ENCODE measurements at places on chromosomes 13 and 19. TPM values are rescaled to one million over a fixed set of nuclear protein-coding genes. Genes with fewer than 3 reads are reported as not detected.

Gene MATK
- not detected for total RNA-seq

DNA sequence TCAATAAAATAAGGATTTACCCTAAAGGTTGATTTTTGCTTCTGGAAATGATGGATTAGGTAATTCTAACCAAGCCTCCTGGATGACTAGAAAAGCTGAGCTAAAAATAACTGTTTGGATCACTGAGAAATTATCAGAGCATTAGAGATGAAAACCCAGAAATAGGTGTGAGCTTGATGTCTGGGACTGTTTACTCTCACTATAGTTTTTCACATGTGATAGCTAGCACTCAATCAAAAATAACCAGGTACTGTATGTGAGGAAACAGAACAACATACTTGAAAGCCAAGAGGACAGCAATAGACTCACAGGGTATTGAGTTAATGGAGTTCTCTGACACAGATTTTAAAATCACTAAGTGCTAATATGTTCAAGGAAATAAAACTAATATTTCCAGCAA, 9.5 kb downstream of the ZAR1L start:
- no peak for DNase-seq

Gene CPT1C
- total RNA-seq: not detected

- DNase-seq: no peak
These were observed 18.6 kb downstream of the POP4 start for GRCh38 chr19:29624489-29625185.

DNA sequence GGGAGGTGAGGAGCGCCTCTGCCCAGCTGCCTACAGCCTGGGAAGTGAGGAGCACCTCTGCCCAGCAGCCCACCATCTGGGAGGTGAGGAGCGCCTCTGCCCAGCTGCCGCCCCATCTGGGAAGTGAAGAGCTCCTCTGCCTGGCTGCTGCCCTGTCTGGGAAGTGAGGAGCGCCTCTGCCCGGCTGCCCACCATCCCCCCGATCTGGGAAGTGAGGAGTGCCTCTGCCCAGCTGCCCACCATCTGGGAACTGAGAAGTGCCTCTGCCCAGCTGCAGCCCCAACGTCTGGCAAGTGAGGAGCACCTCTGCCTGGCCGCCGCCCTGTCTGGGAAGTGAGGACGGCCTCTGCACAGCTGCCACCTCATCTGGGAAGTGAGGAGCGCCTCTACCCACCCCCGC, 64.3 kb downstream of the ZNF708 start:
- no peak for DNase-seq

- DNase-seq: no peak
These were observed 1092.8 kb downstream of the PCDH9 start for GRCh38 chr13:66137384-66137783.

DNA sequence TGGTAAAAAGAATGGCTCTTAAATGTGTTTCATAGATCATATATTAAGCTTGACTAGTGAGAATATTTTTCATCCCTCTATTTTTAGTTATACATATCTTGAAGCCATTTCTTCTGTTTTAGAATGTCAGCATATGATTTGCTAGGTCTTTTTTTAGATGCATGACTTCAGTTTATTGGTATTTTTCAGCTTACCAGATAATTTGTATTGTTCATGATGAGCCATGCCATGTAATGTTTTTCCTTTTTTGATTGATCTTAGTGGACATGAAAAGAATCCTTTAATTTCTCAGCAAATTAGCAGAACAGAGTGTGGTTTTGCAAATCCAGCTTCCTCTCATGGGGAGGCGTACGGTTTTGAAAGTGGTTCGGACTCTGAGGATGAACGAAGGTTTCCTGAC, 168.5 kb downstream of the LMO7 start:
- no peak for DNase-seq

Gene PDCD2L
- 49.8 TPM for total RNA-seq

Gene GPC5
- not detected for total RNA-seq

Gene LILRB2
- total RNA-seq: 1.3 TPM

GRCh38 chr13:93496985-93497673, 270.5 kb downstream of the GPC6 start:
- no peak for DNase-seq

- no peak for DNase-seq
These were observed 204.2 kb downstream of the FGF9 start for GRCh38 chr13:21875116-21875515.

Gene TLE2
- total RNA-seq: 26.1 TPM

DNA sequence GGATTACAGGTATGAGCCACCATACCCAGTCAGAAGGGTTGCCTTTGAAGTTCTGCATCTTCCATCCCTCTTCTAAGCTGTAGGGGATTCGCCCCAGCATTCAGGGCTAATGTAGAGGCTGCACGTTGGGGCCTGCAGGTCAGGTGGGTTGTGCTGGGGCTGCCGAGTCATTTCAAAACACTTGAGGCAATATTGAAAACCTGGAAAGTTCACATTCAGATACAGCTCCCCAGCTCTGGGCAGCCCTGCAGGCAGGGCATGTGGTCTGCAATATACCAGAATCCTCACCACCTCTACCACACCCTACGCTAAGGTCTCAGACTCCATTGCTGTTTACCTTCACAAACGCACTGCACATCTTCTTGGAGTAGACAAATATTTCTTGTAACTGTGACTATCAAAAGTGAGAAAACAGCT, 24.6 kb downstream of the CCNE1 start:
- DNase-seq: no peak

Gene PVR
- 39.6 TPM for total RNA-seq

DNA sequence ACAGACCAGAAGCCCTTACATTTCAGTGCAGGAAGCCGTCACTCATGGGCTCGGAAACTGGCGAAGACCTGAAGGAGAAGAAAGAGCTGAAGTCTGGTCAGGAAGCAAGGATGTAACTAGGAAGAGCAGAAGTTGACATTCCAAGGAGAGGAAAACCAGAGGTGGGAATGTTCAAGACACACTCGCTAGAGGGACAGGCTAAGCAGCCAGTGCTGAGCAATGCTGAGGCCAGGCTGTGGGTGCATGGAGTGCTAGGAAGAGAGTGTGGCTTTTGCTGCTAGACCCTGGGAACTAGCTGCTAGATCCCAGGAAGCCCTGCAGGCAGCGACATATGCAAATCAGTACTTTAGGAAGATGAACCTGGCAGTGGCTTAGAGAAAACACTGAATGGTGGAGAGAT, 12.1 kb upstream of the URAD start:
- no peak for DNase-seq

DNA sequence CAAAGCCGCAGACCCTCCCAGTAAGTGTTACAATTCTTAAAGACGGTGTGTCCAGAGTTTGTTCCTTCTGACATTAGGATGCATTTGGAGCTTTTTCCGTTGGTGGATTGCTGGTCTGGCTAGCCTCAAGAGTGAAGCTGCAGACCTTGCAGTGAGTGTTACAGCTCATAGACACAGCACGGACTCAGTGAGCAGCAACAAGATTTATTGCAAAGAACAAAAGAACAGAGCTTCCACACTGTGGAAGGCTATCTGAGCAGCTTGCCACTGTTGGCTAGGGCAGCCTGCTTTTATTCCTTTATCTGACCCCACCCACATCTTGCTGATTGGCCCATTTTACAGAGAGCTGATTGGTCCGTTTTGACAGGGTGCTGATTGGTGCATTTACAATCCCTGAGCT, 242.8 kb upstream of the SGCG start:
- DNase-seq: no peak

DNA sequence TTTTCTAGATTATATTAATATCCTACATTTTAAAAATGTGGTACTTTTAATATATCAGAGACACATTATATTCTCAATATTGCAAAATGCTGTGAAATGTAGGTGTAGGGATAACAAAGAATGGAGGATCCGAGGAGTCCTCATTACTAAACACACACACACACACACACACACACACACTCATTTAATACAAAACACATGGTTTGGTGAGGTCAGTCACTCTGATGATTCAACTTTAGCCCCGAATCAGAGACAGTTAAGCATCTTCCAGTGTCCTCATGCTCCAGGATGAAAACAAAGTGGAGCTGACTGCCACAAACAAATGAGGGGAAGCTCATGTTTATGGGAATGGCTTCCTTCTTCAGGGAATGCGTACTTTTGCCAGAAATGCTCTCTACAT, 147.5 kb downstream of the CYSLTR2 start:
- no peak for DNase-seq

Gene CALR3
- not detected for total RNA-seq

DNA sequence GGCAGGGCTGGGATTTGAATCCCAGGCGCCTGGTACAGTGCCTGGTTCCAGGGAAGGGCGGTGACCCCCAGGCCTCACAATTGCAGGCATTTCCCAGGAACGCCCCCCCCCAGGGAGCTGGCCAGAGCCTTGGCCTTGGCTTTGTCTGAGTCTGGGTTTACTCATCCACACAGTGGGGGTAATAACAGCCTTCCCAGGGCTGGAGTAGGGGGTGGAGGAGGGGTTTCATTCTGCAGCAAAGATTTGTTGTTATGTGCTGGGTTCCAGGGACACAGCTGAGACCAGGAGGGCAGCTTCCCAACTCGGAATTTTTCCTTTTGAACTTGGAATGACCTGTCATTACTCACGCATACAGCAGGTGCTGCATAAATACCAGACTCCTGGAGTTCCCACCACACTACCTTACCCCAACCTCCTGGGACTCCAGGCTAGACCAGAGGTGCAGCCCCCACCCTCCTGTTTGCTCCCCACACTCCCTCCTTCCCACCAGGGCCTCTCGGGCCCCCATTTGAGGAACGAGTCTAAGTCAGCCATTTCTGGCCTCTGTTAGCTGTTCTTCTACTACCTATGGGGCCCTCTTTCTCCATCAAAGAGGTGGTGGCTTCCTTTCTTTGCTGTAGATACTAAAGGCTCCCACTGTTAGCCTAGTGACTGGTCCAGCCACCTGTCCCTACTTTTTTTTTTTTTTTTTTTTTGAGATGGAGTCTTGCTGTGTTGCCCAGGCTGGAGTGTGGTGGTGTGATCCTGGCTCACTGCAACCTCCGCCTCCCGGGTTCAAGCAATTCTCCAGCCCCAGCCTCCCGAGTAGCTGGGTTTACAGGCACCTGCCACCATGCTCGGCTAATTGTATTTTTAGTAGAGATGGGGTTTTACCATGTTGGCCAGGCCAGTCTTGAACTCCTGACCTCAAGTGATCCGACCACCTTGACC, 1.6 kb upstream of the ADAMTS10 start:
- DNase-seq: peak; percentile 16

Gene CD22
- total RNA-seq: not detected

Gene TTC9B
- not detected for total RNA-seq

GRCh38 chr19:39261704-39262103, 6.5 kb upstream of the IFNL2 start:
- DNase-seq: no peak

- DNase-seq: no peak
These were observed 7.5 kb downstream of the RPL21 start for GRCh38 chr13:27258637-27259386.

- no peak for DNase-seq
These were observed 47.4 kb upstream of the TMTC4 start for GRCh38 chr13:100721885-100722512.

Gene MPV17L2
- 38.9 TPM for total RNA-seq

Gene SERPINE3
- total RNA-seq: not detected

Gene CYP4F2
- not detected for total RNA-seq

DNA sequence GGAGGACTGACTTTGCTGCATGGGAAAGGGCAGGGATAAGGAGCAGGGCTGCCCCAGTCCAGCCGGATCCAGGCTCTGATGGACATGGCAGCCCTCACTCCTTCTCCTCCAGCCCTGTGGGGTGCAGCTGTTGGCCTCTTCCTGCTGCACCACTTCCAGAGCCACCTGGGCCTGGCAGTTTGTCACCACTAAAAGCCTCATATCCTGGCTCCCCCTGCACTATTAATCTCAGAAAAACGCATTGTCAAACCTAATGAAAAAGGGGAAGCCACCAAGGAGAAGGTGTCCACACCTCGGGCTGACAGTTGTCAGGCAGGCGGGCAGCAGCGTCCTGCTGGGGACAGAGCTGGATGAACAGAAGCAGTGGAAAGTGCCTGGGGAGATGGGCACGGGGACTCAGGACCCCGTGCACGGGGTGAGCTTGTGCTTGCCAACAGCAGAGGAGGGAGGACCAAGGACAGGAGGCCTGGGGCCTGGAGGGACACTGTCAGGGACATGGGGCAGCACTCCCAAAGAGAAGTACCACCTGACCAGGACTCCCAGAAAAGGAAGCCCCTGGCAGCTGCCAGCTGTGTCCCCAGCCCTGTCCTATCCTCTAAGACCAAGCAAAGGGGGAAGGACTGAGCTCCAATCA, 151.1 kb upstream of the TSHZ3 start:
- DNase-seq: no peak

GRCh38 chr13:52706081-52706480, 33.5 kb downstream of the CNMD start:
- no peak for DNase-seq

GRCh38 chr19:40512473-40513344, 45.9 kb downstream of the SPTBN4 start:
- no peak for DNase-seq

DNA sequence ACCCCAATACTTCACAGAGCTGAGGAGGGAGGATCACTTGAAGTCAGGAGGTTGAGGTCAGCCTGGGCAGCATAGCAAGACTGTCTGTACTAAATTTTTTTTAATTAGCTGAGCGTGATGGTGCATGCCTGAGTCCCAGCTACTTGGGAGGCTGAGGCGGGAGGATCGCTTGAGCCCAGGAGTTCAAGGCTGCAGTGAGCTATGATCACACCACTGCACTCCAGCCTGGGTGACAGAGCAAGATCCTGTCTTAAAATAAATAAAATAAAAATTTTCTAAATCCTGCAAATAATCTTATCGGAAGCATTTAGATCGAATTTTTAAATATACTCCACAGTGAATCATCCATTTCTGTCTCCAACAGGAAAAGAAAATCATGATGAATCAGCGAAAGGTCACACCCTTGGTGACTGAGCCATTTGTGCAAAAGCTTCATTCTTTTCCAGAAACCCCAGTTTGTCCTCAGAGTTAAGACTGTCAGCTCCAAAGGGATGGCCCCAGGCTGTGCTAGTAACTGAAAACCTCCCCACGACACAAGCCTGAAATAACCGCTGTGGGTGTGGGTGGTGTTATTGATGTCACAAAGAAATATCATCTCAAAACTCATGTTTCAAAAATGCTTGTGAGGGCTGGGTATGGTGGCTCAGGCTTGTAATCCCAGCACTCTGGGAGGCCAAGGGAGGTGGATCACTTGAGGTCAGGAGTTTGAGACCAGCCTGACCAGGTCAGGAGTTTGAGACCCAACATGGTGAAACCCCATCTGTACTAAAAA, 167.6 kb downstream of the PTPRS start:
- DNase-seq: no peak

- no peak for DNase-seq
These were observed 53.2 kb downstream of the GPR12 start for GRCh38 chr13:26707122-26708006.

DNA sequence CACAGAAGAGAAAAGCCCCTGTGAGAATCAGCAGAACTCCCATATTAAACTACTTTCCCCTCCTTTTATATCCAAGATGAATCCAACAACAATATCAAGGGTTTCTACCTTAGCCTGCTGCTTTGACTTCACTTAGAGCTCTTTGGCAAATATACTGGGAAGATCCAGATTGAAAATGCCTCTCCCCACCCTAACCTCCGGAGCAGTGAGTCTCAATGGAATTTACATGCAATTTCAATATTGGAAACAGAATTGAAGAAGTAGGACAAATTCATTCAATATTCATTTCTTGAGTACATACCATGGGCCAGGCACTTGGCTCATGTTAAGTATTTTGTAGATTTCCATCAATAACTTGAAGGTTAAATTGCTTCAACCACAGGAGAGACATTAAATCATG, 457.4 kb downstream of the TBC1D4 start:
- DNase-seq: no peak

GRCh38 chr13:93345770-93346169, 119.2 kb downstream of the GPC6 start:
- DNase-seq: no peak

Gene ZNF792
- 3.2 TPM for total RNA-seq

Gene FXYD3
- not detected for total RNA-seq

GRCh38 chr13:39144941-39145533, 106.8 kb downstream of the NHLRC3 start:
- DNase-seq: peak; percentile 24

Measured in gastrocnemius medialis (tissue), 4 donors.